Prostate gland (tissue), 2 donors: ENCODE measurements at places on chromosomes 4 and X. TPM values are rescaled to one million over a fixed set of nuclear protein-coding genes. Genes with fewer than 3 reads are reported as not detected.

- no peaks in the 10 kb centered on the region for H3K4me1 ChIP-seq
- no peak for DNase-seq
- H3K4me3 ChIP-seq, result no peak overlapping the region
- no peak overlapping the region for H3K27ac ChIP-seq
- no peaks in the 10 kb centered on the region for H3K27me3 ChIP-seq
Measured at GRCh38 chr4:94068753-94069719, 138.6 kb upstream of the SMARCAD1 start.

DNA sequence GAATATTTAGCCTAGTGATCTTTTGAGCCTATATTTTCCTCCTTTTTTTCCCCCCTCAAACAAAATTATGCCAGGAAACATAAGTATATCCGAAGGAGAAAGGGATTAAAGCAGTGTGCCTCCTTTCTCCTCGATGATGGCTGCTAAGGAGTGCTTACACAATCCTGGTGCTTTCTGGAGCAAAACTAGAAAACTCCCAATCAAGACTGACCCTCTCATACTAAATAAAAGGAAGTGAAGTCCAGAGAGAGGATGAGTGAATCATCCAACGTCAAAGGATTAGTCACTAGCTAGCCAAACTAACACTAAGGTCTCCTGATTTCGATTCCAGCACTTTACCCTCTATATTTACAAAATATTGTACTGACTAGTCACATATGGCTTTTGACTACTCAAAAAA, 146.8 kb downstream of the PPP3CA start:
- no peak for DNase-seq
- no peaks in the 10 kb centered on the region for H3K36me3 ChIP-seq
- H3K4me3 ChIP-seq, result no peak overlapping the region

- DNase-seq, result no peak
- H3K36me3 ChIP-seq, result no peaks in the 10 kb centered on the region
- no peaks in the 10 kb centered on the region for H3K27me3 ChIP-seq
- no peak overlapping the region for H3K4me3 ChIP-seq
- H3K4me1 ChIP-seq, result no peaks in the 10 kb centered on the region
Measured at GRCh38 chr4:71746379-71746778, 37.5 kb downstream of the GC start.

DNA sequence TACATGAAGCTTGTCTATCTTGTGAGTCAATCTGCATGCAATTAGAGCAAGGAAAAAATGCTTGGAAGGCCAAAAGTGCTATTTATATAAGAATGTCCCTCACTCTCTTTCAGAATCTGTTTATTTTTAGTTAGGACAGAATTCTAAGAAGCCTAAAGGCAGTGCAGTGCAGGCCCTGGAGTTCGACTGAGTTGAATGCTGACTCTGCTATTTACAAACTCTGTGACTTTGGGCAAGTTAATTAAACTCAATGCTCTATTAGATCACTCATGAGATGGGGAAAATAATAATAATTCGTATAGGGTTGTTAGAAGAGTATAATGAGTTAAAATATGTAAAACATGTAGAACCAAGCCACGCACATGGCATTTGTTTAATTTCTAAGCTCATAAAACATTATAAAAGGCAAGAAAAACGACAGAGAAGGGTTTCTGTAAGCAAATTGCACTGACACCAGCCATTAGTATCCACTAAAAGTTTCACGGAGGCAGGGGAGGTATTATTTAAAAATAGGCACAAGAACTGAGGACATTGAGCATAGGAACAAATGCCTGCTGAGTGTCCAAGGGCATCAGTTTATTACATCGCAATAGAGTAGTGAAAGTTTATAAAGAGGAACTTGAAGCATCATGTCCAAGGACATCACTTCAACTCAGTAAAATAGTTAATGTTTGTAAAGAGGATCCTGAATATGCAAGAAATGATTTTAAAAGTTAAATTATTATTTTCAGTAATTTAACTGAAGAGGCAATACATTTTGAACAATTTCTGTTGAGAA, 115.0 kb upstream of the INPP4B start:
- no peaks in the 10 kb centered on the region for H3K27me3 ChIP-seq
- H3K36me3 ChIP-seq, result no peaks in the 10 kb centered on the region
- no peak overlapping the region for H3K4me3 ChIP-seq
- no peak overlapping the region for H3K27ac ChIP-seq
- DNase-seq, result no peak

The NCAPG gene
- 4.7 TPM for total RNA-seq

The P2RY8 gene
- 1.8 TPM for total RNA-seq

GRCh38 chr4:25347473-25347872, 29.6 kb upstream of the ANAPC4 start:
- H3K36me3 ChIP-seq, result no peaks in the 10 kb centered on the region
- no peak overlapping the region for H3K27ac ChIP-seq
- no peaks in the 10 kb centered on the region for H3K27me3 ChIP-seq
- DNase-seq, result no peak

DNA sequence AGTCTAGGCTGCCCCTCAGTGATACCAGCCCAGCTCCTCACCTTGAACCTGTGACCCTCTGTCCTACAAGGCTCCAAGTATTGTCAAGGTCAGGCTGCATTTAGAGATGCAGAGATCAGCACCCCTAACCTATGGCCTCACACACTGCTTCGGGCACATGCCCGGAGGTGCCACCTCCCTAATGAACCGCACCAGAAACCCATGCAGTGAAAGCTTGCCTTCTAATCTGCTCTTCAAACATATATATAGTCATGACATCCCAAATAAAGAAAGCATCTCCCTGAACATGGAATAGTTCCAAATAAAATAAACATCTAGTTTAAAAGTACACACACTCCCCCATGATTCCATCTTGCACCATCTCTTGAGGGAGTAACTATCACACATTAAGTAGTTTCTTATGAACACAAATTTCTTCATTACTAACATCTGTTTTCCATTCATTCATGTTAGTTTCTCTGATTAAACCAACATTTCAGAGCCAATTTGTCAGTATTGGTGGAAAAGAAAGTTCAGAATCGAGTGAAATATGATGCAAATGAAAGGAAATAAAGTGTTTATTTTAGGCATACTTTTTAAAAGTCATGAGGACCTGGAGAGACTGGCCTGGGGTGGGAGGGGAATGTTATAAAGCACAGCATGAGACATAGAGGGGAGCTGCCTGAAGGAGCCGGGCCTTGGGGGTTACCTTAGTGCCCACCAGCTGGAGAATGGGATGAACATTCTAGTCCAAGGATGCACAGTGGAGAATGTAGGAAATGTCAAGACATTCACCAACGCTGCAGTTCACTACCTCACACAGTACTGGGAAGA, 19.2 kb downstream of the CC2D2A start:
- no peak for DNase-seq
- no peak overlapping the region for H3K4me3 ChIP-seq
- H3K4me1 ChIP-seq, result no peaks in the 10 kb centered on the region

The CLCN3 gene
- total RNA-seq, result 67.2 TPM

The KIF4A gene
- total RNA-seq, result 0.73 TPM

DNA sequence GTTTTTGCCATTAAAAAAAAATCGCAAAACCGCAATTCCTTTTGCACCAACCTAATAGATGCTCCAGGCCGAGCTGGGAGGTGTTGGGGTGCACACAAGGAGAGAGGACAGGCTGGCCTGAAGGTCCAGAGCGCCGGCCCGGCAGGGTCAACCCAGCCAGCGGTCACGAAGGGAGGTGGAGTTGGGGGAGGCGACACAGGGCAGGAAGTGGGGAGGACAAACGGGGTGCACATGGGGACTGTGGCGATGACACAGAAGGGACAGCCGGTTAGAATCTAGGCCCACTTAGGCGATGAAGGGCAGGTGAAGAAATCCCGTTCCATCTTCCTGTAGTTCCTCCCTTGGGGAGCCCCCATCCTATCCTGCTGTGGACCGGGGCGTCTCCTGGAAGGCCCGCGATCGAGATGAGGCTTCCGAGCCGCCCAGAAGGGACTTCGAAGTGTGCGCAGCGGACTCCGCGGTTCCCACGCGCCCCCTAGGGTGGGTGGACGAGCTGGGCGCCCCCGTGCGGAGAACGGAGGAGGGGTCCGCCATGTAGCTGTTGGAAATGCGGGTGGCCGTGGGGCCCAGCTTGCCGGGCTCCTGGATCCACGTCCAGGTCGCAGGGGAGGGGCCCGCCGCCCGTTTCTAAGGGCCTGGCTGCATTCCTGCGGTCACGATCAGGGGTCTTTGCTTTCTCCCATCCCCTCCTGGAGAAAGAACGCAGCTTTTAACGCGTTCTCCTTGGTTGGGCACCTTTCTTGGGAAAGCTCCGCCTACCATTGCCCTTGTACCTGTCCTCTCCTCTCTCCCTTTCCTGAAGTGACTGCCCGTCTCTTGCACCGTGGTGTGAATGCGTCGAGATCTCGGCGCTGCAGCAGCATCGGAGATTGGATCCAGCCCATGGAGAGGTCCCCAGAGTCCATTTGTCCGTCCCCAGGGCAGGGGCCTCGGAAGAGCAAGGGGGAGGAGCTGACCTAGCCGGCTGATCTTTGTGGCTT, 17.0 kb upstream of the HPF1 start:
- H3K4me1 ChIP-seq, result no peaks in the 10 kb centered on the region
- DNase-seq, result no peak
- H3K36me3 ChIP-seq, result no peaks in the 10 kb centered on the region
- H3K4me3 ChIP-seq, result no peak overlapping the region
- no peak overlapping the region for H3K27ac ChIP-seq
- no peaks in the 10 kb centered on the region for H3K27me3 ChIP-seq

GRCh38 chr4:18039113-18039512, 17.6 kb upstream of the LCORL start:
- H3K36me3 ChIP-seq, result no peaks in the 10 kb centered on the region
- no peak overlapping the region for H3K4me3 ChIP-seq
- no peaks in the 10 kb centered on the region for H3K4me1 ChIP-seq
- no peak overlapping the region for H3K27ac ChIP-seq

DNA sequence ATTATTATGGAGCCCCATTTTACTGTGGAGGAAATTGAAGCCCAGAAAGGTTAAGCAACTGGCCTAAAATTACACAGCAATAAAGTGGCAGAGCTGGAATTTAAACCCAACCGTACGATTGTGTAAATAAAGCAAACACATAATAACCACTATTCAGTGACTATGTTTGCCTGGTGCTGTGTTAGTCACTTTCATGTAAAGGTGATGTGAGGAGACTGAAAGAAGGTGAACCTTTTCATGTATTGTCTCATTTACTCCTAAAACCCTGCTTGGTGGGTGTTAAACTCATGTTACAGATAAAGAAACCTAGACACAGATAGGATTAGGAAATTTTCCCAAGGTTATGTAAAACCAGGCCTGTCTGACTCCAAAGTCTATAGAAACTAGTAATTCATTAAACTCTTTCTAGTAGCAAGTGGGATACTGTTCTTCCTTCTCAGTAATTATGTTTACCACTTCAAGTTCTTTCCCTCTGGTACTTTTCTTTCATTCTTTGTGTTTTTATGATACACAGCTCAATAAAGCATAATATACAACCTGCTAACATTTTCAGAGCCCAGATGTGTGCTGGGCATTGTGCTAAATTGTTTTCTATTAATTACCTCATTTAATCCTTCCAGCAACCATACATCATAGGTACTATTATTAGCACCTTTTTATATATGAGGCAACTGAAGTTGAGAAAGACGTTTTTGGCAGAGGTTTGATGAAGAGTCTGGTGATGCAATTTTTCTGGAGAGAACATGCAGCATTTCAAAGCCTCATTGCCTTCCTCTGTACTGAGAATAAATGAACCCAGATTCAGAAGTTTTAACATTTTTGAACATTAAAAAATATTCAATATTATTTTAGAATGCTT, 202.7 kb downstream of the SPRY1 start:
- no peaks in the 10 kb centered on the region for H3K36me3 ChIP-seq
- H3K27ac ChIP-seq, result no peak overlapping the region
- DNase-seq, result no peak
- H3K4me1 ChIP-seq, result no peaks in the 10 kb centered on the region
- H3K4me3 ChIP-seq, result no peak overlapping the region

DNA sequence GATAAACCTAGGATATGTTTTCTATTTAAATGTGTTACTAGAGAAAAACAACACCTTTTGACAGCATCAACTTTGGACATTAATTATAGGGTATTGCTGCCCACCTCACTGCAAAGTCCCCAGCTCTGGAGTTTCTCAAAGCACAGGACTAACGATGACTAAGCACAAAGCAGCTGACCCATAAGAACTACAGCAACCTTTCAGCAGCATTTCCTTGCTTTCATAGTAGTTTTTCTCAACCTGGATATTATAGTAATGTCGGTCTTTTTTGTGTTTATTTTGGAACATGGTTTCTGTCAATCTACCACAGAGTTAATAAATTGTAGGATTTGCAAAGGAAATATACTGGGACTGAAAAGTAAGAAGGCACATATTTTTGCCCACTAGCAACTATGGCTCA, 21.5 kb downstream of the HHIP start:
- H3K36me3 ChIP-seq, result no peaks in the 10 kb centered on the region
- no peak overlapping the region for H3K4me3 ChIP-seq
- no peaks in the 10 kb centered on the region for H3K27me3 ChIP-seq
- H3K4me1 ChIP-seq, result no peaks in the 10 kb centered on the region

GRCh38 chr4:7369511-7369910, 65.2 kb downstream of the PSAPL1 start:
- no peaks in the 10 kb centered on the region for H3K27me3 ChIP-seq
- H3K4me3 ChIP-seq, result no peak overlapping the region
- peaks cover 6% of the 10 kb centered on the region for H3K4me1 ChIP-seq
- DNase-seq, result no peak
- H3K36me3 ChIP-seq, result no peaks in the 10 kb centered on the region

The DUSP9 gene
- total RNA-seq, result not detected

DNA sequence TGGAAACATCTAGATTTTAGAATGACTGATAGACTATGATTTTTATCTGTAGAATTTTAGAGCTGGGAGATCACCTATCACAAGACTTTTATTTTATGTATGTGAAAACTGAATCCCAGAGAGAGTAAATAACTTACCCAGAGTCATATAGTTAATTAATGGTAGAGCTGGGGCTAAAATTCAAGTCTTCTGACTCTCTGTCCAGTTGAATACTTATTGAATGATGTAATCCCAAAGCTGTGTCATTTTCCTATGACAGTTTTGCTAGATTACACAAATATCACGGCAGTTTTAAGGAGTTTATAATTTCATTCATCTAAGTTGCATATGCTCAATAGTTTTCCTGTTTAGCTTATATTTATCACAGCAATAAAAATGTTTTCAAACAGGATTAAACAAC, 6.7 kb downstream of the NRK start:
- no peaks in the 10 kb centered on the region for H3K36me3 ChIP-seq
- H3K27me3 ChIP-seq, result no peaks in the 10 kb centered on the region
- H3K4me3 ChIP-seq, result no peak overlapping the region
- H3K4me1 ChIP-seq, result no peaks in the 10 kb centered on the region

DNA sequence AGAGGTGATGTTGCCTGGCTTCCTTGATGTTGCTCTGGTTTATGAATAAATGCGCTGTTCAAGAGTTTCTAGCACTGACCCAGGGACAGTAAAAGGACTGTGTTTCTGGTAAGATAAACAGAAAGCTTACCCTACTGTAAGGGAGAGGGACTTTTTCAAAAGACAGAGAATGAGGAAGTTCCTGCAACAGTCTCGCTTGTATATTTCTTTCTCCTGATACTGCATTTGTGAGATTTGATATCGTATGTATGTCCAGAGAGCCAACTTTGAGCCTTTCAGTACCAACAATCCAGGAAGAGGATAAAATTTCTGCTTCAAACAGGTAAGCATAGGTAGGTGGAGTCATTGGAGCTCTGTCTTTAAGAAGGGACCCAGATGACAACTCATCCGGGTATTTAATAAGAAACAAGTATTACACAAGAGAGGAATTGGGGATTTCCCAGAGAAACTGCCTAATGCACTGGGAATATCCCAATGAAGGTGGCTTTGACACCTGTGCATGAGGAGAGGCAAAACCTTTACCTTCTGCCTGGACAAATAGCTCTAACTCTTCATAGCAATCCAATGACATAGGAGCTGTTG, 773 bp downstream of the DAPP1 start:
- DNase-seq, result no peak
- no peaks in the 10 kb centered on the region for H3K4me1 ChIP-seq
- no peak overlapping the region for H3K4me3 ChIP-seq

The RNF212 gene
- total RNA-seq, result 7.1 TPM

The CXCR3 gene
- 1.1 TPM for total RNA-seq
